Muscle of arm (tissue), 14 donors: ENCODE measurements at places on chromosomes 1 and 21. TPM values are rescaled to one million over a fixed set of nuclear protein-coding genes. Genes with fewer than 3 reads are reported as not detected.

CTNNBIP1 gene
- 53.9 TPM for polyA plus RNA-seq

NCF2 gene
- polyA plus RNA-seq: 3.8 TPM

SCNM1 gene
- polyA plus RNA-seq: 39.7 TPM

BNIPL gene
- 0.55 TPM for polyA plus RNA-seq

ITGB2 gene
- polyA plus RNA-seq: 8.0 TPM

CCDC185 gene
- not detected for polyA plus RNA-seq

DNA sequence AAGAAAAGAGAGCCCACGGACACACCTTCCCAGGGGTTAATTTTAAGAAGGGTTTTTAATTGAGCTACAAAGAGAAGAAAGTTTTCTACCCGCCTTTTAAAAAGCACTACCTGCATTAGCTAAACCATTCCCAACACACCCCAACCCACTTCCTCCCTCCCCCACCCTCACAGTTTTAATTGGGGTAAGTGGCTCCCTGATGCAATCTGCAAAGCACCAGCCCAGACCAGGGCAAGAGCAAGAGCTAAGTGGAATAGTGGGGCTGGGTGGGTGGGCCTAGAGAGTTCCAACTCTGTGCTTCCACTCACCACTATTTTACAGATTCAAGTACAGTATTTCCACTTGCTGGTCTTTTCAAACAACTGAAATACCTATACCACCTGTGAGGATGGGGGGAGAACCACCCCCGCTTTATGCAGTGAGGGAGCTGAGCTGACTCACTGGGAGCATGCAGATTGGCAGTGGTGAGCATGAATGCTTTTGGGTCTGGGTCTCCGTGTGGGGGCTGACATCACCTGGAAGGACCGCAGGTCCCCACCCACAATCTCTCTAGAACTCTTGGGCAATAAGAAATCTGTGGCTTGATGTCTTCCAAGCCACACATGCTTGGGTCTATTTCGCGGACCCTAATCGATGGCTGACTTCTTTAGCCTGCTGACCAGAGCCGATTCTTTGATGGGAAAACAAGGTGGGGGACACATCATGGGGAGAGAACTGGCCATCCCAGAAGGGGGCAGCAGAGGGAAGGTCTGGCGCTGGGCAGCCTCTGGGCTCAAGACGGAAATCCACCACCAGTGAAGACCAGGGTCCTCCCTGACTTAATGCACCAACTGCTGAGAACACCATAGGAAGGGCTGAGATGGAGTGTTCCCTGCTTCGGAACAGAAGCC, 95.5 kb downstream of the SSBP3 start:
- DNase-seq: no peak

GRCh38 chr21:33199100-33199464, 30.7 kb upstream of the IFNAR2 start:
- no peak for DNase-seq

DNA sequence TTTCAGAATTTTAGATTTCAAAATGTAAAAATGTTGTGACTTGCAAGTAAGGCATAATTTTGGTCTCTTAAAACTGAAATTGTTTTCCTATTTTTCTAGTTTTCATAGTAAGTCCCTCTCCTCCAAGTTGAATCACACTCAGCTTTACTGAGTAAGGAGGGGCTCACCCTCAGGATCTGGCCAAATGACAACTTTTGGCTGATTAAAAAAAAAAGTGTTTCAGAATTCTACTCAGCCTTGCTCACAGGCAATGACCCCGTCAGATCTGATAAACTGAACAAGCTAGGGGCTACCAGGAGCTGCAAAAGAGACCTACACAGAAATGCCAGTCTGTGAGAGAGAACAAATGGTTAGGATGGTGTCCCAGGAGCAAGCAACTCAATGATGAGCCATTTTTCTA, 159.8 kb downstream of the PBX1 start:
- peak; percentile 25 for DNase-seq

DNA sequence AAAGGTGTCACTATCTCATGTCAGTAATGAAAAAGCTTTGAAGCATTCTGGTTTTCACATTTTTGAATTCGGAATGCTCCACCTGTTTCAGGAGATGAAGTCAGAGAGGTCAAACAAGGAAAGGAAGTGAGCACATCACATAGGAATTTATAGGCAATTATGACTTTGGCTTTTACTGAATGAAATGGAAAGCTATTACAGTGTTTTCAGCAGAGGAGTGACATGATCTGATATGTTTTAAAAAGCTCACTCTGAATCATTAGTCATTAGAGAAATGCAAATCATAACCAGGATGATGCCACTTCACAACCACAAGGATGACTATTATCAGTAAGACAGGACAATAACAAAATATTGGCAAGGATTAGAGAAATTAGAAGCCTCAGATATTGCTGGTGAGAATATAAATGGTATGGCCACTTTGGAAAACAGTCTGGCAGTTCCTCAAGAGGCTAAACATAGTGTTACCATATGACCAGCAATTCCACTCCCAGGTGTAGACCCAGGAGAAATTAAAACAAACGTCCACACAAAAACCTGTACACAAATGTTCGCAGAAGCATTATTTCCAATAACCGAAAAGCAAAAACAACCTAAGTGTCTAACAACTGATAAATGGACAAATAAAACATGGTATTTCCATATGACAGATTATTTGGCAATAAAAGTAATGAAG, 7.5 kb downstream of the TAF1A start:
- no peak for DNase-seq

- DNase-seq: no peak
Observed at GRCh38 chr1:152855661-152856060, 4.1 kb upstream of the LCE7A start.
